ENCODE measurements at places on chromosomes 7 and 10.

DNA sequence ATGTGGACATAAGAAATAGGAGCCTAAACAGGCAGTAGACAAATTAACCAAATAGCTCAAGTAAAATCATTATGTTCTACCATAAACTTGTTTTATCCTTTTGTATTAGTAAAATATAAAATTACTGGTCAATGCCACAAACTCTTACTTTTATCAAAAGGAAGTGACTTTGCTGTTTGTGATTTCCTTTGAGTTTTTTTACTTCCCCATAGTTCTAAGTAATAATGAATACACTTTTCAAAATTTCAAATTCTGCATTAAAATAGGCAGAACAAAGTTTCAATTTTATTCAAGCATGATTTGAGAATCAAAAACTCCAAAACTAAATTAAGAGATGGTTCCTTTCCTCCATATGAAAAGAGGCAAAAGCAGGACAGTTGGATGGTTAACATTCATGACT, 139.7 kb upstream of the ABCB5 start:
- no peak for DNase-seq

- no peak for DNase-seq
Observed at GRCh38 chr10:131116991-131117375, 194.5 kb downstream of the TCERG1L start.

GRCh38 chr10:84924131-84924530, 595.7 kb downstream of the CCSER2 start:
- DNase-seq: no peak

DNA sequence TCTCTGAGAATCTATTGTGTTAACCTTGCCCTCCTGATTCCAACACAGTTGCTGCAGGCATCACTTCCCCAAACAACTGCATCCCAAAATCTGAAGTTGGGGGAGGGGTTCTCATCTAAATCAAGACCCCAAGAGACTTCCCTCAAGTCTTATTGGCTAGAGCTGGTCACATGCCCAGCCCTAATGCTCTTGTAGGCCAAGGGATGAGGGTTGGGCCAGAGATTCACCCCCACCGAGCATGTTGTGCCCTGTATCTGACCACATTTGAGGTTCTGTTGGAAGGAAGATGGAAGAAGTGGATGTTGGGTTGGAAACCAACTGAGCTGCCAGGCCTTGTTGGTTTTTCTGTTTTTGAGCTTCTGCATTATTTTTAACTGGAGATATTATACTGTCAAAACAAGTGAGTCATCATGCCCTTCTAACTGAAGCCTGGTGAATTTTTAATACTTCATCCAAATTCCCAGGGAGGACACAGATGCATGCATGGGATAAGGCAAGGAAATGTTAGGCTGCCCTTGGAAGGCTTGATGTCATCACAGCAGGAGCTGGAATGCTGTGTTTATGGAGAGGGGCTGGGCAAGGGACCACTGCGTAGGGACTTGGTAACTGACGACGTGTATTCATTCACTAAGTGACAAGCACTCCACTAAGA, 68.6 kb upstream of the CACUL1 start:
- DNase-seq: no peak

- DNase-seq: no peak
Observed at GRCh38 chr10:71429929-71430328, 33.2 kb downstream of the CDH23 start.

GRCh38 chr7:138162236-138162635, 86.0 kb downstream of the AKR1D1 start:
- no peak for DNase-seq

GRCh38 chr7:28815928-28816373, 142.2 kb downstream of the TRIL start:
- no peak for DNase-seq

GRCh38 chr7:128003787-128004186, 27.4 kb downstream of the LRRC4 start:
- peak; percentile 51 for DNase-seq

DNA sequence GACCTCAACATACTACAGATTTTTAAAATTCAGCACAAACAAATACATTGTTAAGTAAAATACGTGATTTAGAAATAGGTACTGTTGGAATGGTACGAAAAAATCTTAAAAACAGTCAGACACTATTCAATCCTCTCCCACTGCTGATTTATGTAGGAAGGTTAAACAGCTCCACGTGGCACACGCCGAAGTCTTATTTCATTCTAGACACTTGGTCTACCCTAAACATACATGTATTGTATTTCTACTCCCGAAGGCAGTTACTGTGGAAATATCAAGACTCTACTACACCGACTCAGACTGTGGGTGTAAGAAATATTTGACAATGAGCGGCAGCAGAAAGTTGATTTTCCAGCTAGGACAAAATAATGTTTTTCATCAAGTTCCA, 130.6 kb downstream of the MPP7 start:
- no peak for DNase-seq

- no peak for DNase-seq
Observed at GRCh38 chr7:71144963-71145362, 13.0 kb downstream of the GALNT17 start.

DNA sequence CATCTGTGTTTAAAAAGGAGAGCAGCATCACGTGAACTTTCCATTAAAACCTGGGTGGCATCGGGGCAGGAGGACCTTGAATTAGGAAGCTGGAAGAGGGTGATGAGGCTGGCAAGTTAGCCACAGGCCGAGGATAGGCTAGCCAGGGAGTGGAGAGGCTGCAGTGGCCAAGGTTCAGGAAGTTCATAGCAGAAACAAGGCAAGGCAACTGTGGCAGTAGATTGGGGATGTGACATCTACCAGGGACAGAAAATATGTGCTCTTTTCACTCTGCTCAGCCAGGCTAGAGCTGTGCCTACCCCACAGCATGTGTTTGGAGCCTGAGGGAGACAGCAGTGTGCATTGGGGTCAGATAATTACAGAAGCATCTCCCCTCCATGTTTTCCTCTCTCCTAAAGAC, 2.2 kb upstream of the INPP5F start:
- DNase-seq: no peak

GRCh38 chr7:134900166-134900982, 85.9 kb upstream of the AGBL3 start:
- DNase-seq: no peak

DNA sequence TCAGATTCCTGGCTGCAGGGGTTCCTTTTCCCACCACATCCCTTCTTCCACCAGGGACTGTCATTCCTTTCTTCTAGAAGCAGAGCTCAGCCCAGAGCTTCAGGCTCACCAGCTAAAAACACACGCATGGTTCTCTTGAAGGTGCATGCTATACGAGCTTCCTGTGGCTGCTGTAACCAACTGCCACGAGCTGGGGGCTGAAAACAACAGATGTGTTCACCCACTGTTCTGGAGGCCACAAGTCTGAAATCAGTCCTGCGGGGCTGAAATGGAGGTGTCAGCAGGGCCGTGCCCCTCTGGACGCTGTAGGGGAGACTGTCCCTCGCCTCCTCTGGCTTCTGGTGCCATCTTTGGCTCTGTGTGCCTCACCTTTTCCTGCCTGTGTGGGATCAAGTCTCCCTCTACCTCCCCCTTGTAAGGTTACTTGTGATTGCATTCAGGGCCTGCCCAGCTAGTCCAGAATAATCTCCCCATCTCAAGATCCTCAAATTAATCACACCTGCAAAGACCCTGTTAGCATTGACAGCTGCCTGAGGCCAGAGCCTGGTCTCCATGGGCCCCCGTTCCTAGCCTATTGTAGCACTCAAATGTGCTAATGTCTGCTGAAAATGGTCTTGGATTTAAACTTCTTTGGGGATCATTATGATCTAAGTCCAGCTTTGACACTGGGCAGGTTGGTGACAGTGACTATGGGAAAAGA, 13.7 kb downstream of the RAB19 start:
- no peak for DNase-seq

- DNase-seq: peak; percentile 29
Observed at GRCh38 chr7:66557214-66558200, 71.2 kb upstream of the KCTD7 start.

DNA sequence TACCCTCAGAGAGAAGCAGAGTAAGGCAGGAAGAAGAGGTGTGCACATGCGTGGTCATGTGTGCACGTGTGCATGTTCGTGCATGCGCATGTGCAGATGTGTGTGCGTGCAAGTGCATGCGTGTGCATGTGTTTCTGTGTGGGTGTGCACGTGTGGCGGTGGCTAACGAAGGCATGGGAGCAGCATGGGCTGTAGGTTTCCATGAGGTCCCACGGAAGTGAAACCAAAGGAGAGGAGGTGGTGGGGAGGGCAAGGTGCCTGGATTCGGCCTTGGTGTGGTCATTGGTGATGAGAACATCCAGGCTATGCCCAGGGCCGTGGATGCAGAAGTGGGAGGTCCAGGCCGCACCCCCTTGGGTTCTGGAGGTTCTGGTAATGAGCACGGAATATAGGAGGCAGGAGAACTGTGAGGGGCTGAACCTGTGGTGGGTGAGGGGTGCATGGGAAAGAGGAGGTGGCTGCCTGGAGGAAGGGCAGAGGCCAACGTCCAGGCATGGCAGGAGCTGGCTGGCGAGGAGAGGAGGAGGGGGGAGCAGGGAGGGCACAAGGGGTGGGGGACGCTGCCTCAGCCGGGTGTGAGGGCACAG, 2.4 kb upstream of the INPP5A start:
- no peak for DNase-seq

- DNase-seq: no peak
Observed at GRCh38 chr7:131466735-131467365, 89.6 kb downstream of the PODXL start.

GRCh38 chr7:139132887-139133286, 23.4 kb upstream of the ZC3HAV1 start:
- DNase-seq: no peak

- no peak for DNase-seq
Observed at GRCh38 chr10:114403541-114404161, 651 bp downstream of the AFAP1L2 start.

DNA sequence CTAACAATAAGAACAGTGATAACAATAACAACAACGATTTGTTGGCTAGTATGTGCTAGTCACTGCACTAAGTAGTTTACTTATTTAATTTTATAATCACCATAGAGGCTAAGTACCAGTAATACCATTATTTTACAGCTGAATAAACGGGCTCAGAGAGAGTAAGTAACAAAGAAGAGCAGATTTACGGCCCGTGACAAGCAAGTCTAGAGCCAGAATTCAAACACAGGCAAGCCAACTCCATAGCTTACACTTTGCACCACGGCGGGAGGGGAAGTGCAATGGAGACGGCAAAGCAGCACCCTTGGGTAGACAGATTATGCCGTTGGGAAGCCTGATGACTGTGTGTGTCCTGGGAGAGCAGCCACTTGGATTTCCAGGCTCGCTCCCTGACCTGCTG, 1.2 kb upstream of the OR6V1 start:
- DNase-seq: no peak

GRCh38 chr10:62635127-62635526, 169.4 kb upstream of the ADO start:
- no peak for DNase-seq

DNA sequence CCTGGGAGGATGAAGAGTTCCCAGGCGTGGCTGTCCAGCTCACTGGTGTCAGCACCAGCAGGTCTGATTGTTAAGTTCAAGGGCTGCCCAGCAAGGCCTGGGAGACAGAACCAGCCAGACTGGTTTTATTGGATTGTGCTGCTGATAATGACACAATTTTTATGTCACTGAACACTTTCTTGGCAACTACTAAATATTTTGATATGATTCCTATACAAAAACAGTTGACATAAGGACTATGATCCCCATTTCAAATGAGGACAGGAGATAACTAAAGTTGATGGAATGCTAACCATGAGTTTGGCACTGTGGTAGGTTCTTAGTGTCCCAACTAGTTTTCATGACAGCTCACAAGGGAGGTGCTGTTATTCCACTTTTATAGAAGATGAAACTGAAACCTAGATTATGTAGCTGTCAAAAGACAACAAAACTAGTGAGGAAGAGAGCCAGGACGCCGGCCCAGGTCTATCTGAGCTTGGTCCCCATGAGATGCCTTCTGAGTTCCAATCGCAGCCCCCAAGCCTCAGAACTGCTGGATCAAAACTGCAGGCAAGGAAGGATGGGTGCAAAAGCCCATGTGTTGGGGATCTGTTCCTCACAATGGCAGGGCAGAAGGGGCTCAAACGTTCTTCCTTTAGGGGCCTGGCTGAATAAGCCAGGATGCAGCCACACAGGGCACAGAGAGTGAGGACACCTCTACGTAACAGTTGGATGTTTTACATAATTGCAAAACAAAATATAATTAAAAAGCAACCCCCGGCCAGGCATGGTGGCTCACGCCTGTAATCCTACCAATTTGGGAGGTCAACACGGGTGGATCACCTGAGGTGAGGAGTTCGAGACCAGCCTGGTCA, 52.8 kb downstream of the COBL start:
- no peak for DNase-seq

GRCh38 chr7:129351320-129351719, 82.9 kb upstream of the STRIP2 start:
- DNase-seq: no peak

DNA sequence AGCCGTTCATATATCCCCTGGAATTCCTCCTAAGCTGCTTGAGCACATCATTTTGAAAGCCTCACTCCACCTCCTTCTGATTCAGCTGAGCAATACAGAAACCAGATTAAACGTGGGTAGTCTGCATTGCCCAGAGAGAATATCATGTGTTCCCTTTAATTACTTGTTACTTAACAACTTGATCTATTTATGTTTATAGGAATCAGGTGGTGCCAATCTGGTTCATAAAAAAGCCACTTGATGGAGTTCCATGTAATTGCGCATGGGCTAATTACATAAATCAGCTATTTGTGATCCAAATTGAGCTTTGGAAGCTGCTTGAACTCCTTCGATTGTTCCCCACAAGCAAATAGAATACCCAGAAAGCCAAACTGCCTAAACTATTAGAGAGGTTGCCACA, 114.7 kb upstream of the ADCY1 start:
- no peak for DNase-seq

GRCh38 chr7:132650498-132650897, 74.2 kb upstream of the PLXNA4 start:
- no peak for DNase-seq

- no peak for DNase-seq
Observed at GRCh38 chr7:122100021-122100420, 44.0 kb downstream of the AASS start.

DNA sequence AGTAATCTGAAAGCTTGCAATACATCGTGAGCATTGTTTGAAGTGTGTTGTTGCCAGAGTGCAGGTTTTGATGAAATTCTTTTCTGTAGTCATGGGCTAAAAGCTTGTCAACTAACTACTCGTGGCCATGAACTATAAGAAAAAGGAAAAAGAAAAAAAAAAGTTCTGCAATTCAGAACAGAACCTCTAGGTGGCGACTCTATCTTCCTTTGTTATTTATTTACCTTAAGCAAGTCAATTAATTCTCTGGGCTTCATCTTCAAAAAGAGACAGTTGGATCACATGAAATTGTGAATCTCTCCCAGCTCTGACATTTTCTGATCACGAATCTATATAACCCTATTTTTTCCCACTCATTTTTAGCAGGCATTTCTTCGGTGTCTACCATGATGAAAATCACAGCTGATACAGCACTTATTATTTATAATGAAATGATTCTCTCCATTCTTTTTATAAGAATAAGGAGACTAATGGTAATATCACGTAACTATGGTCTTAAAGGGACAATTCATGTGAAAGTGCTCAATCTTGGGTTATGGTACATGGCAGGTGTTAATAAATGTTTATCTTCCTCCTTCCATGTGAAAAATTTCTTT, 18.8 kb downstream of the TMEM196 start:
- DNase-seq: no peak

Data from pons (tissue), 1 donor.